ENCODE measurements at places on chromosomes 4 and X.

GRCh38 chr4:101933855-101934254 is 143.3 kb downstream of the BANK1 start:
- DNase-seq: no peak

GRCh38 chr4:106691749-106692148 is 323.2 kb upstream of the GIMD1 start:
- DNase-seq: no peak

DNA sequence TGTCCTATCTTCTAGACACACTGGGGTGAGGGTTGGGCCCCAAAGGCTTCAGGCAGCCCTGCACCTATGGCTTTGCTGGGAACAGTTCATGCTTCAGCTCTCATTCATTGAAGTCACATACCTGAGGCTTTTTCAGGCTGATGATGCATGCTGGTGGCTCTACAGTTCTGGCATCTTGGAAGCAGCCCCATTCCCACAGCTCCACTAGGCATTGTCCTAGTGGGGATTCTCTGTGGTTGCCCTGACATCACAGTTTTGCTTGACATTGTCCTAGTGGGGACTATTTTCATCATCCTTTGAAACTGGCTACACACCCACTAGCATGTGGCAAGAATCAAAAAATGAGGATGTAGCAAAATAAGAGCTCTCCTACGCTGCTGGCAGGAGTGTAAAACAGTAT is 37.7 kb upstream of the C4orf17 start:
- no peak for DNase-seq

- no peak for DNase-seq
Observed at GRCh38 chr4:104758574-104758973, 263.9 kb upstream of the CXXC4 start.

DNA sequence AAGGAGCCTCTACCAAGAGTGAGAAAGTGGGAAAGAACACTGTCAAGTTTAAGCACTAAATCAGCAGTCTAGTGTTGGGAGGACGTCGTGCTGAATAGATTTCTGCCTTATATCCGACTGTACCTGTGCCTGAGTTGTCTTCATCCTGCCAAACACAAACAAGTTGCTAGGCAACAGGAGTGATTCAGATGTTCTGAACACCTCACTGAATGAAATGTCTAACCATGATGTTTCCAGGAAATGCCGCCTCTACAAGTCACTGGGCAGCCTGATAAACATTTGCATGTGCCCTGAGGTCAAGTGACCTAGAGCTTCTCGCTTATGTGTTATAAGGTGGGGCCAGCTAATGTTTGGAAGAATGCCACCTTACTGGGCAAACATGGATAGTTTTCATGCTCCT is 37.9 kb downstream of the SGMS2 start:
- peak; percentile 86 for DNase-seq

- no peak for DNase-seq
Observed at GRCh38 chr4:147599769-147600168, 17.4 kb upstream of the TMEM184C start.

- DNase-seq: no peak
Observed at GRCh38 chr4:47390428-47391125, 72.9 kb downstream of the COMMD8 start.

GRCh38 chrX:37860721-37861120 is 13.3 kb upstream of the DYNLT3 start:
- DNase-seq: no peak

GRCh38 chr4:9925750-9926439 is 95.4 kb downstream of the SLC2A9 start:
- DNase-seq: no peak

- DNase-seq: peak; percentile 45
Observed at GRCh38 chrX:53280331-53281320, 758 bp downstream of the IQSEC2 start.

- DNase-seq: no peak
Observed at GRCh38 chr4:138845054-138845453, 170.5 kb upstream of the NOCT start.

DNA sequence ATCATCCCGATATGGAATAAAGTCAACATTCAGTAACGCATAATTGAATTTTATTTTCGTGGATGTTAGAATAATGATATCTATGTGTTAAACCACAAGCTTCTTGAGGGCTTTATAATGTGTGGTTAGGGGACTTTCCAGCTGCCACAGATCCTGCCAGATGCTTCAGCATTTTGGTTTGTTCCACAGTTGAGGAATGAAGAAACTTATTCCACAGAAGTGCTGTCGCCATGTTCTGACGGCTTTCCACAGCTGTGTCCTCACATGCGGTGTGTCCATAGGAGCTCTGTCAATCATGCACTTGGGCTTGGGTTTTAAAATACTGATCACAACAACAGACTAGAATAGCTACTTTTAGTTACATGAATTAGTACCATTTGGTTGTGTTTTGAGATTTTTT is 411.9 kb downstream of the TRIML1 start:
- DNase-seq: no peak

GRCh38 chr4:89100853-89101252 is 10.5 kb upstream of the TIGD2 start:
- no peak for DNase-seq

DNA sequence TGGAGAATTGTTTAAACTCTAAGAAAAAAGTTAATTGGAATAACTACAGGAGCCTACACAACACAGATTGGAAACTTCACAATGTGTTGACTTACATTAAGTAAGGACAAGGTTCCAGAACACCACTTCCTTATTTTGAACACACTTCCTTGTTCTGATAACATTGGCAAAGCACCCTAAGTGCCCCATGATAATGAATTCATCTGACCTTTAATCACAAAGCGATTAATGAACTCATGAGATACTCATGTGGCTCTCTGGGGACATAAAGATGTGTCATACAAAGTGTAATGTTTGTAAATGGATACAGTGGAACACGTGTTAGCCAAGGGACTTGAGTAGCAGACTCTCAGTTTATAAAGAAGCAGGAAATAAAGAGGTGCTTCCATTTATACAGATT is 69.0 kb upstream of the ATOH1 start:
- peak; percentile 99 for DNase-seq

DNA sequence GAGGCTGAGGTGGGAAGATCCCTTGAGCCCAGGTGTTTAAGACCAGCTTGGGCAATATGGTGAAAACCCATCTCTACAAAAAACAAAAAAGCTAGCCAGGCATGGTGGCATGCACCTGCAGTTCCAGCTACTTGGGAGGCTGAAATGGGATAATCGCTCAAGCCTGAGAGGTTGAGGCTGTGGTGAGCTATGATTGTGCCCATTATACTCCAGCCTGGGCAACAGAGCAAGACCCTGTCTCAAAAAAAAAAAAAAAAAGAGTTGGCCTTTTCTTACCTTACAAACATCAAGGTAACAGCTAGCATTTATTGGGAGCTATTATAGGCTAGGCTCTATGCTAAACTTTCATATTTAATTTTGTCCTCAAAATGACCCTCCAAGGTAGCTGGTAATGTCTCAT is 43.4 kb downstream of the PTTG2 start:
- DNase-seq: no peak

DNA sequence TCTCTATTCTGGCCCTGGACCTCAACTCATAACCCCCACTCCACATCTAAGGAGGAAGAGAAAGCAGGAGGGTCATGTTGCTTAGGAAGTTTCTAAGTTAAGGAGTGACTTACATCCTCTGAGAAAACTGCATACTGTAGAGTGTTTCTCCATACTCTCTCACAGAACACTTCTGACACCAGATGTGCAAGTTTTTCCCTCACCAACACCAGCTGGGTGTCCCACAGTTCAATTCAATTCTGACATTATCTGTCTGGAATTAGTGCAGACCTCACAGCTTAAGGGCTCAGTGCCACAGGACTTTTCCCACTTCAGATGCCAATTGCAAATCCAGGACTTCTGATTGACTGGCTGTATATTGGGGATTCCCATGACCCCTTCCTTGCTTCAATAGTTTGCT is 89.0 kb upstream of the SFRP2 start:
- DNase-seq: no peak

DNA sequence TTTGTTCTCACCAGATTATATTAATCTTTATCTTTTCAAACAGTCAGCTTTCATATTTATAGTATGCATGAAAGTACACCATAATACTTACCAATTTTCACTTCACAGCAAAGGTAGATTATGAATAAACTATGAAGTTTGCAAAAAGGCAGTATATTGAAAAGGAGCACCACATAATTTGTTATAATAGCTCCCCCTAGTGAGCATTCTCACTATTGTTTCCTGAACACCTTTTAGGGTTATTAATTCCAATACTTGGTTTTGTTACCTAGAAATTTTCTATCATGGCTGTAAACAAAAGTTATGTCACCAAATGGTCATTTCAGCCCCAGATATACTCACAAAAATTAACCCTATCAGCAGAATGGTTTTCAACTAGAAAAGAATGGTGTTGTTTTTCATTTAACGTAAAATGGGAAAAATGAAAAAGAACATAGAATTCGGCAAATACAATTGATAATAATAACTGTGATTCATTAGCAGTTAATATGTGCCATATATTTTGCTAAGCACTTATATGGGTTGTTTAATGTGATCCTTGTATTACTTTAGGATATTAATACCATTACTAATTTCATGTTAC is 30.2 kb upstream of the NKX6-1 start:
- peak; percentile 14 for DNase-seq

- DNase-seq: peak; percentile 12
Observed at GRCh38 chr4:123479944-123480343, 83.3 kb downstream of the SPRY1 start.

GRCh38 chr4:38867478-38868058 is at the start of gene FAM114A1:
Gene FAM114A1, plus strand, starts transcription at chr4:38867806. Its CDS starts 10,273 bp downstream, at chr4:38878079.
- peak; percentile 84 for DNase-seq

DNA sequence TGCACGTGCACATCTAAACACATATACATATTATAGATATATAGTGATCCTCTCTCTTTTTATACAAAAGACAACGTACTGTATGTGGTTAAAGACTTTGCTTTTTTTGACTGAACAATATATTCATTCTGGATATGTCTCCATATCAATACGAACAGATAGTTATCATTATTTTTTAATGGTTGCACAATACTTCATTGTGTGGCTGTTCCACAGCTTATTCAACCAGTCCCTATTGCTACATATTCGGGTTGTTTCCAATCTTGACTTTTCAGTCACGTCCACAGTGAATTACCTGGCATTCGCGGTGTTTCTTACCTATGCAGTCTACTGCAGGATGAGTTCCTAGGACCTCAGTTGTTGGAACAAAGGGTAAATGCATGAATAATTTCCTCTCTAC is 53.1 kb downstream of the FGFBP1 start:
- no peak for DNase-seq

- no peak for DNase-seq
Observed at GRCh38 chr4:127082986-127083385, 549.8 kb upstream of the INTU start.

DNA sequence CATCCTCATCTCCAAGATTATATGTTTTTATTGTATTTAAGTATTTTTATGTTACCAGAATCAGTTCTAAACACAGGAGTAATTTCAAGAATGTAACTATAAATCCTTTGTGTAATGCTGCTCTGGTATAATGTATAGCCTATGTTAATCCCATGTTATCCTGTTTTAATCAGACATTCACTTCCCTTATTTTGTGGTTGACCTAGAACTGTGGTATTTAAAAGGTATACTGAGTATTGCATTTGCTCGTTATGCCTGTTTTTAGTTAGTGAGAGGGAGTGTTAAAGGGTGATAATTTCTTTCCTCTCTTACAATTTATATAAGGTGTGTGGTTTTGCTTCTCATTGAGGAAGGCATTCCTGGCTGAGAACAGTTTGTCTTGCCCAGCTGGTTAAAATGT is 26.2 kb downstream of the MTM1 start:
- DNase-seq: no peak

- DNase-seq: no peak
Observed at GRCh38 chr4:87414816-87415215, 7.6 kb upstream of the NUDT9 start.

DNA sequence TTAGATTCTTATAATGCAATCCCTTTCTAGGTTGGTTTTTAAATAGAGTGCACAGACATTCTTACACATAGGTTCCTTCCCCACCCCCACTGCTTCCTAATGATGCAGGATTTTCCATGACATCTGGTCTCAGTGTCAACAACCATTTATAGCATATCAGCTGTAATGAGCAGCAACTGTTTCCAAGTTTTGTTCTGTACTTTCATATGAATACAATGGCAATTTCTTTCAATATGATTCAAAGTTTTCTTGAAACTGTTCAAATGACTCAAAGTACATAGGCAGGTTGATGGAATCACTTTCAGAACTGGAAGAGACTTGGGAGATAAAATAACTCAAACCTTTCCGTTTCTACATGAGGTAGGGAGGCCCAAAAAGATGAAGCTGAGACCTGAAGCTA is 220.7 kb downstream of the CAMK2D start:
- peak; percentile 11 for DNase-seq

- no peak for DNase-seq
Observed at GRCh38 chr4:54571293-54572151, 86.2 kb upstream of the KIT start.

DNA sequence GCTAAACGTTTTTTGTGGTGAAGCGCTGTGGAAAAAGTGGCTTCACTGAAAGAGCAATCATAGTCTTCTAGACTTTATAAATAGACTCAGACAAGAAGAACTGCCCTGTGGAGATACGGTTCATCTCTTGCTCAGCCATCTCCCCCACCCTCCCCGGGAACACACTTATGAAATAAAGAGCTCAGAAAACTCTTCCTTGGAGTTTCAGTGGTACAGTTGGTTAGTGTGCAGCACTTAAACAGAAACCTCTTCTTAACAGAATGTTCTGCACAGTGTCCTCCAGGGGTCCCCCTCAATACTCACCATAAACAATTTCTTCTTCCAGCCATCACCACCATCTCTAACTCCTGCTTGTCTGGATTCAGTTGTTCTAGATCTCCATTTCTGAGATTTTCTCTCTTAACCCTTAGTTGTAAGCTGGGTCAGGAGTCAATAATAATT is 313.0 kb downstream of the ARHGAP10 start:
- peak; percentile 13 for DNase-seq
